ENCODE measurements at places on chromosomes 4 and X. TPM values are rescaled to one million over a fixed set of nuclear protein-coding genes. Genes with fewer than 3 reads are reported as not detected.

DNA sequence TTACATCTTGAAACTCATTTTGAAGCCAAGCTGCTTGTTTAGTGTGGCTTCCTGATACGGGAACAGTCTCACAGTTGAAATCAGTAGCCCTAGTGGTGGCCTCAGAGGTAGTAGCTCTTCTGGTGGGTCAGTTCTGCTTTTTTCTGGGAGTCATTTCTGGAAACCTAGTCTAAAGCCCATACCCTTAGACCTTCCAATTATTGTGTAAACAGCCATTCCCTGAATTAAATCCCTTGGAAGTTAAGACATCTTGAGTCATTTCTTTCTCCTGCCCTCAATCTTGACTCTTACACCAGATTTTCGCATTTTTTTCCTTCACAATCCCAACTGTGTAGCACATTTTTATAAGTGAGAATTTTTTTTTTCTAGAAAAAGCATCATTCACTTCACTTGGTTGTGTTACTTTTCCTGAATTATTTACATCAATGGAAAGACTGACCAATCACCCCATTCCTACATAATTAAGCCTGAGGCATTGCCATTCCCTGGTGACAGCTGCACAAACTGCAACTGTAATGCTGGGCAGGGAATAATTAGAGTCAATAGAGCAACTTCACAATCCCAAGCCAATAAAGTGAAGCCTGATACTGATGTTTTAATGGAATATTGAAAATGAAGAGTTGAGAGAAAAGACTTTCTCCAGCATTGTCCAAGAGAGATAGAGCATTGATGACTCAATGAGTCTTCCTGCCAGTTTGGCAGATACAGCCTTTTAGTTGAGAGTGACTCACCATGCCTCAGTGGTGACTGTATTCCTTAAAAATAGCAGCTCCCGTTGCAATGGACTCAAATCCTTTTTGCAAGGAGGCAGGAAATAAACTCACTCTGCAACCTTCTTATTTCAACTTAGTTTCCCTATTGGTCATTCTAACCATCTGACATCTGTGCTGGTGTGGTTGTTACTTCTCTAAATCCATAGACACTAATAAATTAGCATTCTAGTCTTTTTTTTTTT lies 13.0 kb upstream of the SEPSECS start:
- DNase-seq: no peak

- no peak for DNase-seq
Measured at GRCh38 chr4:117549524-117549923, 464.1 kb upstream of the TRAM1L1 start.

GRCh38 chr4:130338851-130339250 lies 1242.9 kb downstream of the C4orf33 start:
- DNase-seq: no peak

DNA sequence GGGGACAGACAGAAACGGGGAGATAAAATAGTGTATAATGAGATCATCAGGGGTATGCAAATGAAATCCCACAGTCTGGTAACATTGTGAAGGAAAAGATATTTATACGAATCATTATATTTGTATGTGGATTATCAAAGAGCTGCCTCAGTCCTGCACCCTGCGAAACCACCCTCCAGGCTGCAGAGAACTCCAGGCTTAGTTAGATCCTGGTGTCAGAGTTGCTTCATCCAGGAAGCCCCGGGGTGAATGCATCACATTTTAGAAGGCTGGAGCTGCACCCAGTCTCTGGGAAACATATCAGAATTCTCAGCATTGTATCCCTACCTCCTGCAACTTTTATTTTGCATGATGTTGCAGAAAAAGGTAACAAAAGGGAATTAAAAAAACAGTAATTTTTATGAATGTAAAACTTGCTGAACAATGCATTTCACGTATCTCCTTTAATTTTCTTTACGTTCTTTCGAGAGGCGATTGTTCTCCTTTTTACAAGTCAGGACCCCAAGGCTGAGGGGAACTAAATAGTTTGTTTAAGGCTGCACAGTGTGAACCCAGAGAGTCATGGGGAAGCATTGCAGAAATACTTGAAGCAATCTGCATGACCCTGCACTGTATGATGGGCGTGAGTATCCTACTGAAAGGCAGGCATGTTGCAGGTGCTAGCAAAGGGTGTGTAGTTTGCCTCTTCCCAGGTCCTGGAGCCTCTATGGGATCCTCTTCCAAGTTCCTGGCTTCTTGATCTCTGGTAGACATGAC lies 299.5 kb upstream of the CLNK start:
- DNase-seq: no peak

- DNase-seq: peak; percentile 23
Measured at GRCh38 chr4:127732623-127733328, 2.6 kb downstream of the SLC25A31 start.

DNA sequence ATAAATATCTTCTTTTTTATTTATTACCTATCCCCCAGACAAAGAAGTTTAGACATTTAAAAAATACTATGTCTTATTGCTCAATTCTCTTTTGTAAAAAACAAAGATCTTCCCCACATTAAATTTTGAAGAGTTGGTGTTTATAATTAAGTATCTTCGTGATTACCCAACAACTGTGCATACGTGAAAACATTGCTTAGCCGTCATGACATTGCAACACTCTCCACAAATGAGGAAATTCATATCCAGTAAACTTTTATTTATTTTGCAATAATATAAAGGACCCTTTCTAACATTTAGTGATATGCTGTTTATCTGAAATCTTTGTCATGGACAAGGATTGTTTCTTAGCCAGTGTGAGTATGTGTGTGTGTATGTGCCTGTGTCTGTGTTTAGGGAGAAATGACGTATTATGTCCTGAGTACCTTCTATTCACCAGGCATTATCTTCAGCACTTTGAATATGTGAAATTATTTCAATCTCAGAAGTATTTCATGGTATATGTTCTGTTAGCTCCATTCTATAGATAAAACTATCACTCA lies 26.1 kb upstream of the EREG start:
- no peak for DNase-seq

- DNase-seq: no peak
Measured at GRCh38 chr4:39320381-39321115, 45.6 kb downstream of the RFC1 start.

DNA sequence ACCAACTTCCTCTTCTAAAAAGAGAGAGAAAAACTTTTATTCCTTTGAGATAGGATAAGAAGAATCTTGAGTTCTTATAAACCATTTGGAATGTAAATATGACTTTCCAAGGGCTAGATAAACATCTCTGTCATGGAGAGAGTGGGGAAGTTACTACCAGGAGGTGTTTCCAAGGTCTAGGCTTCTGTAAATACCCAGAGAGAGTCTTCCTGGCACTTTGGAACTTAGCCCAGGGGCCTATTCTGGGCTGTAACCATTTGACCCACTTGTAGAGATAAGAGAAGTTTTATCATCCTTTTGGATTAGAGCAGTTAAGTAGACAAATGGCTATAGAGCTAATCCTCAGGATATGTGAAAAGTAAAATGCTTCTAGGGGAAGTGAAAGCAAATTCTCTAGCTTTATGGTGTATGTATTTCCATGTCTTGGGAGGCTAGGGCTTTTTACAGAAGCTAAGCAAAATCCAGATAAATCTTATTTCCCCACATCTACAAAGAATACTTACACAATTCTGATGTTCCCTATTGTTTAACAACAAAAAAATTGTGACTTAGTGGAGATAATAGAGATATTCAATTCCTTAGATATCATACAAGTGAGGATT lies 51.1 kb downstream of the MCUB start:
- no peak for DNase-seq

DNA sequence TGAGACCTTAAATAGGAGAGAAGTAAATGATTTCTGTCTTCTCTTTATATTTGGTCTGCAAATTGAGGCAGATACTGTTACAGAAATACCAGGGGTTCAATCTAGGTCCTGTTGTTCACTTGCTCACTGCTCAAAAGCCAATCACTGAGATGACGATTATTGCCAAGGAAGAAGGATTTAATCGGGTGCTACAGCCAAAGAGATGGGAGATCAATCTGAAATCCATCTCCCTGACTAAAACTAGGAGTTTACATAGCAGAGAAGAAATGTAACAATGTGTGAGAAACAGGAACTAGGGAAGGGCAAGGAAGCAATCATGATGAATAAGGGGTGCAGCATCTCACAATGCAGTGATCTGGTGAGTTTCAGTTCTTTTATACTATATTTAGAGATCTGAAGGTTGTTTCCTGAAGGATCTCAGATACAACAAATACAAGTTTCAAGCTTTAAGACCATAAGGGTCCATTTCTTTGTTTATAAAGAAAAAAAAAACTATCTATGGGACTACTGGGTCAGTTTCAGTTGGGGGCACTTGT lies 117.9 kb upstream of the FAM9B start:
- DNase-seq: no peak

DNA sequence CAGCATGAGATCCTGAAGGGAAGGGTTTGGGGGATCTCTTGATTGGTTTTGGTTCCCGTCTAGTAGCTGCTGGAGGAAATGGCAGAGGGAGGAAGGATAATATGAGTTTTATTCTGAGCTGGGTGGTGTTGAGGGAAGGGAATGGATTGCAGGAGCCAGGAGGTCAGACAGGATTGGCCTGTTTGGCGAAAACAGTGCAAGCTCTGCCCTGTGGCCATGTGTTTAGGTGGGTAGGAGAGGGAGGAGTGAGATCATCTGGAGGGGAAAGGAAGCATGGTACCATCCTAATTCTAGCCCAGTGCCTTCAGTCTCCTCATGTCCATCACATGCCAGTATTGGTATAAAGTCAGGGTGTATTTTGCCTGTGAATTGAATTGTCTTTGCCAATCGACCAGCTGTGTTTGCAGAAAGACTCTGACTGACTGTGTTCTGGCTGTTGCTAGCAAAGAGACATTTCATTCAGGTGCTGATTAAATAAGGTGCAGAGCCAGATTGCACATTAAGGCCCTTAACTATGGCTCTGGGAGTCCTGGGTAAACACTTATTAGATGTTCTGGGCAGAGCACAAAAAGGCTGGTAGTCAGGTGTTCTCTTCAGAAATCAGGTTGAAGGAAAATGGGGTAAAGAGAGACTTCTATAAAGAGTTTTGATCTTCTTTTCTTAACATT lies 10.0 kb downstream of the TMEM164 start:
- DNase-seq: no peak

DNA sequence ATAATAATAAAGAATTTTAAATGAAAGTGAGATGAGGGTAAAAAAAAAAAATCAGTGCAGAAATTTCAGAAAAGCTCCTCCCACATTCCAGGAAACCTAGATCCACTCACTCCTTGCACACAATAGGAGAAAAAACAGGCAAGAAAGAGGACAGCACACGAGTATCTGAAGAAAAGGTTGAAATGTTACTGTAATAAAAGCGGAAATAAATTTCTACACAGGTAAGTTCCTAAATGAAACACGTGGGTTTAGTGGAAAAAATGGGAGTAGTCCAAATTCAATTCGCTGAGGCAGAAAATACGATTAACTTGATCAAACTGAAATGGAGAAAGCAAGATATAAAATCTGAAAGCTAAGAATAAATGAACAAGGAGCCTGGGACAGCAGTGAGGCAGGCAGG lies 2.0 kb upstream of the ACE2 start:
- DNase-seq: no peak

DNA sequence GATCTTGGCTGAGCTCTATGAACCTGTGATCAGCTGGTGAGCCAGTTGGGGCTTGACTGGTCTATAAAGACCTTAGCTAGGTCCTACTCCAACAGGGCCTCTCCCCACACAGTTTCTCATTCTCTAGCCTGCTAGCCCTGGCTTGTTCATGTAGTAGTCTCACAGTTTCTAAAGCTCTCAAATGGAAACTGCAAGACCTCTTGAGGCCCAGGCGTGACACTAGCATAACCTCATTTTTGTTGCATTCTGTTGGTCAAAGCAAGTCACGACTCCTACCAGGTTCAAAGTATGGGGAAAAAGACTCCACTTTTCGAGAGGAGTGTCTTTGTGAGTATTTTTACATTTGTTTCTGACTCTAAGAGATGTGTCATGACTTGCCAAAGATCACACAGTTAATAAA lies 50.9 kb downstream of the CEP44 start:
- no peak for DNase-seq

GRCh38 chr4:85658766-85659439 lies 184.0 kb downstream of the ARHGAP24 start:
- DNase-seq: no peak

DNA sequence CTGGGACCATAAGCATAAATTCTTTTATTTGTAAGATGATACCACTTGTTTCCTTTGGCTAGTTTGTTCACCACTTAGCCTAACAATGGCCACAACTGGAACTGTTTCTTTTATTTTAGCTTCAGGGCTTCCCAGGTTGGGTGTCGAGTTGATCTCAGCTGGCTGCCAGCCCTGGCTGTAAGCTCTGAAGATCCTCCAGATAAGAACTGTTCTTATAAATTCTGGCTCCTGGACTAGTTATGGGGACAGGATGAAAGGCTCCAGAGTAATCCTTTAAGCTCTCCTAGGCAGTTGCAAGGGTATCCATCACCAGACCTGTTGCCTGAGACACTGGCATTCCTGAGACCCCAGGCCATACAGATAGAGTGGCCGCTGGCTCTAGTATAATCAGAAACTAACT lies 129.4 kb upstream of the ACSL4 start:
- DNase-seq: no peak

Gene PPP1R3F
- 8.1 TPM for total RNA-seq

Gene NPY1R
- 8.2 TPM for total RNA-seq

Gene BMP2K
- total RNA-seq: 107 TPM

Data from cerebellum (tissue), 4 donors.